PC-3 (cell line): ENCODE measurements at places on chromosomes 7 and 10. TPM values are rescaled to one million over a fixed set of nuclear protein-coding genes. Genes with fewer than 3 reads are reported as not detected.

GRCh38 chr10:21214329-21214728, 311.2 kb downstream of the SKIDA1 start:
- H3K4me3 ChIP-seq: no peak overlapping the region
- DNase-seq: no peak
- H3K4me1 ChIP-seq: no peaks in the 10 kb centered on the region

- H3K27ac ChIP-seq: peak overlapping the region; percentile 99
- DNase-seq: peak; percentile 96
- H3K27me3 ChIP-seq: no peaks in the 10 kb centered on the region
- peak overlapping the region; percentile 63 for H3K4me3 ChIP-seq
These were observed 46.2 kb downstream of the BAIAP2L1 start for GRCh38 chr7:98354511-98355249.

- DNase-seq: peak; percentile 63
- H3K27ac ChIP-seq: no peak overlapping the region
- H3K4me1 ChIP-seq: peaks cover 2% of the 10 kb centered on the region; the same call in 1 of the 2 replicates
- peaks cover 73% of the 10 kb centered on the region for H3K27me3 ChIP-seq
These were observed 1.2 kb upstream of the TMEM178B start for GRCh38 chr7:141072548-141073172.

GRCh38 chr10:131337741-131338140, 26.2 kb upstream of the TCERG1L start:
- no peak overlapping the region for H3K27ac ChIP-seq
- no peaks in the 10 kb centered on the region for H3K36me3 ChIP-seq
- H3K4me1 ChIP-seq: no peaks in the 10 kb centered on the region
- no peak overlapping the region for H3K4me3 ChIP-seq
- H3K27me3 ChIP-seq: no peaks in the 10 kb centered on the region
- DNase-seq: no peak

DNA sequence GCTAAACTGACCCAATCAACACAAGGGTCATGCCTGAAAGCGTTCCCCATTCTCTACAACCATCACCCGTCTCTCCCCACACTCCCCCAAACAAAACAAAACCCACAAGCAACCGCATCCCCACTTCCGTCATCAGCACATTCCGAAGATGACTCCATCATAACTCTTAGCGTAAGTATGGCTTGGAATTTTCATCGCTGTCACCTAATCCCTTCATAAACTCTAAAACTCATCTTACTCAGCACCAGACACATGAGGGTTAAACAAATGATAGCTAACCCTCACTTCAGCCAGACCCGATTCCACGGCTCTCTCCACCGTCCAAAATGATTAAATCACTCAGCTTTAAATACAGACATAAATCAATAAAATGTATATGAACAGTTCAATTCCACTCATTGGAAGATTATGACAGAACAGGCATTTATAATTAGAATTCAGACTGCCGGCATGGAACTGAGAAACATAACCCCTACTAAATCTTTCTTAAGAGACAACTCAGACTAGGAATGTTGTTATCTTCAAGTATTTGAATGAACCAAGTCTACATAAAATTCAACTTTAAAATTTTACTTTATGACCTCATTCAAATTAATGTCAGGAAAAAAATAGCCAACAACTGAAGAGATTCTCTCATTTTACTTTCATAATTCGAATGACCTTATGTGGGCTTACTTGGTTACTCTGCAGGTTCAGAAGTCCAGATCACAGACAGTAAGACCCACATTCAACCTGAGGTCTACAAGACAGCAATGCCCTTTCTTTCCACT, 215.9 kb downstream of the PARD3 start:
- H3K36me3 ChIP-seq: no peaks in the 10 kb centered on the region
- DNase-seq: no peak
- no peak overlapping the region for H3K4me3 ChIP-seq

- no peaks in the 10 kb centered on the region for H3K36me3 ChIP-seq
- no peak overlapping the region for H3K27ac ChIP-seq
- H3K4me1 ChIP-seq: 0 out of 2 replicates have a peak, but pooled peaks cover 4% of the 10 kb centered on the region
These were observed 5.4 kb downstream of the MBLAC1 start for GRCh38 chr7:100132126-100132525.

RAPGEF5 gene
- total RNA-seq: 5.6 and 10.8 TPM in 2 replicates

DNA sequence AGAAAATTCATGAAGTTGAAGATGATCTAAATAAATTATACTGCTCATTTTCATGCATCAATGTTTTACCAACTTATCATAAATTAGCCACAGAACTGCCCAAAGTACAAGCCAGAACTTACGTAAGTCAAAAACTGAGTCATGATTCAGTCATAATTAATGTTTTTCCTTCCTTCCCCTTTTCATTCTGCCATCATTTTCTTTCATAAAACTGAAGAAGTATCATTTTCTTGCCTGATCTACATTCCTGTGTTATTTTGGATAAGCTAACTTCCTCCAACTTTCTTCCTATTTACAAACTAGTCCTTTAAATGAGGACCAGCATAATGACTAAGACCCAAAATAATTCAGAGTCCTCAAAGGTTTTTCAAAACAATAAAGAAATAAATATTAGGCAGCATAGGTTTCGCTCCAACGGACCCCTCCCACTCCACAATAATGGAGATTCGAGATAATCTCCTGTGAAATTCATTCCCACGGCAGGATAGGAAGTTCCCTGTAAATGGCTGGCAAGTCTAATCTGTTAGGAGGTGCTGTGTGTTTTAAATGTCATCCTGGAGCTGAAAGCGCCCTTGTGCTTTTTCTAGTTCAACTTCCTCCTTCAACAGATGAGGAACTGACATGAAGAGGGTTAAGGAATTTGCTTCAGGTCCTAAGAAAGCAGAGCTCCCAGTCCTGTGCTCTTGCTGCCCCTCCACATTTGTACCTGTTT, 218.9 kb downstream of the DOCK4 start:
- peak overlapping the region; percentile 86 for H3K27ac ChIP-seq
- H3K4me3 ChIP-seq: no peak overlapping the region
- H3K36me3 ChIP-seq: peaks cover 6% of the 10 kb centered on the region
- peaks cover 43% of the 10 kb centered on the region for H3K4me1 ChIP-seq
- H3K27me3 ChIP-seq: no peaks in the 10 kb centered on the region
- peak; percentile 65 for DNase-seq

IKZF1 gene
- not detected in 2 replicates for total RNA-seq
